ENCODE measurements at places on chromosomes 12 and 14. TPM values are rescaled to one million over a fixed set of nuclear protein-coding genes. Genes with fewer than 3 reads are reported as not detected.
A peak's percentile ranks its signal among the peaks of the same experiment; 100 is the strongest.

DNA sequence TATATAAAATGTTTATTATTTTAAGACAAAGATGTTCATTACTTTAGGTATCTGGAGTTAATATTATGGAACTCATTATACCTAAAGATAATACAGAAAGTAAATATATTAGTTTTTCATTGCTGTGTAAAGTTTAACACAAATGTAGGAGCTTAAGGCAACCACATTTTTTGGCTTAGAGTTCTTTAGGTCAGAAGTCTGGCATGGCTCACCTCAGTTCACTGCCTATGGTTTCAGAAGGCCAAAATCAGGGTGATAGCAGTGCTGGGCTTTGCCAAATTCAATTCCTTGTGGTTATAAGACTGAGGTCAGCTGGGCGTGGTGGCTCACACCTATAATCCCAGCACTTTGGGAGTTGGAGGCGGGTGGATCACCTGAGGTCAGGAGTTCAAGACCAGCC, 35.5 kb upstream of the PRPF39 start:
- no peaks in the 10 kb centered on the region for H3K4me1 ChIP-seq
- H3K27ac ChIP-seq, result no peak overlapping the region
- no peak for DNase-seq
- no peak overlapping the region for H3K4me3 ChIP-seq
- H3K27me3 ChIP-seq, result no peaks in the 10 kb centered on the region

GRCh38 chr12:70645494-70646317, 8.5 kb upstream of the PTPRB start:
- H3K36me3 ChIP-seq, result no peaks in the 10 kb centered on the region
- H3K4me1 ChIP-seq, result no peaks in the 10 kb centered on the region
- H3K27me3 ChIP-seq, result no peaks in the 10 kb centered on the region
- no peak for DNase-seq

The ADAM21 gene
- total RNA-seq, result not detected

GRCh38 chr14:93970585-93970964, 5.8 kb downstream of the ASB2 start:
- peak overlapping the region; percentile 60 for H3K4me3 ChIP-seq
- peak overlapping the region; percentile 26 for H3K27ac ChIP-seq
- peaks cover 11% of the 10 kb centered on the region for H3K27me3 ChIP-seq
- DNase-seq, result peak; percentile 65
- H3K4me1 ChIP-seq, result peaks cover 3% of the 10 kb centered on the region

DNA sequence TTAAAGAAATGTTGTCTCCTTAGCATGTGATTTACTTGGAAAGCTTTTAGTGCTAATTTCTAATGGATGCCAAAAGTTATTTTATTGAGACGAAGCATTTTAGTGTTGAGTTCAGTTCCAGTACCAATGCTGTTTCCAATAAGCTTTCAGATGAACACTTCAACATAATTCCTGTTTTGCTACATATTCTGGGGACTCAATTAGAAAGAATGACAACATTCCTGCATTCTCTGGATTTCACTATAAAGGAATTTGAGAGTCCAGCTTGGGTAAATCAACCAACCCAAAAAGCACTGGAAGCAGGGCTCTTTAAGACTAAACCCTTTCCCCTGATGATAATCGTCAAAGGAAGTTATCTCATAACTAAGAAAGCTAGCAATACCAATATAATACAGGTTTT, 353.0 kb upstream of the TMTC1 start:
- no peak overlapping the region for H3K4me3 ChIP-seq
- no peak overlapping the region for H3K27ac ChIP-seq
- H3K4me1 ChIP-seq, result no peaks in the 10 kb centered on the region
- no peaks in the 10 kb centered on the region for H3K27me3 ChIP-seq

DNA sequence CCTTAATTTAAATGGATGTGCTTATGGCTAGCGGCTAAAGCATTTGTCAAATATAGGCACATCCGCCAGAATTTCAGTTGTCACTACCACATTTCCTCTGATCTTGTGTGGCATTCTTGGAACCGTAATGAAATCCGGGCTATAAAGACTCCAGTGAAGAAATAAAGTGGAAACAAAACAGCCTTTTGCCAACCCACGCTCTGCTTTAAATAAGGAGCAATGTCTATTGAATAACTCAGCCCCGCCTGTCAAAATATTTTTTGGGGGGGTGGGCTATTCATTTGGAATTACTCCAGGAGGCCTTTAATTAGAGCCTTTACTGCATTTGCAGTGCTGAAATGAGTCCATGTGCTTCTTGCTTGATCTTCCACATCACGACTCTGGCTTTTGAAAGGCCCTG, 179.6 kb upstream of the RPH3A start:
- no peaks in the 10 kb centered on the region for H3K27me3 ChIP-seq
- no peak overlapping the region for H3K27ac ChIP-seq

The PAH gene
- total RNA-seq, result not detected
